KG1 (cell line): ENCODE measurements at places on chromosomes 1 and 21.
A peak's percentile ranks its signal among the peaks of the same experiment; 100 is the strongest.

- no peak for DNase-seq
Measured at GRCh38 chr1:33384040-33384812, 46.7 kb downstream of the PHC2 start.

DNA sequence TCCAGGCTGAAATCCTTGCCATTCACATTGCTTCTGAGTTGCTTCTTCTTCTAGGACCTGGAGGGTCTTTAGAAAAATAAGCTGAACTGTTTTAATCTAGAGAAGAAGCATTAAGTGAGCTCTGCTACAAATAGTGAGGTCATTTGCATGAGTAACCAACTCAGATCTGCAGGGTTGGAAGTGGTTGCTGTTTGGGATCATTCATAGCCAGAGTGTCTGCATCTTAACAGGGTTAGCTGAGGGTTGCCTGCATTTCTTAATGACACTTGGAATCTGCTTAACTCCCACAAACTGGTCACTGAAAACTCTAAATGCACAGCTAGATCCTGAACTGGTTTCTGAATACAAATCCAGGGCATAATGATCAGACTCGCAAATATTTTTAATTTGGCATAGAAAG, 9.9 kb downstream of the CNIH3 start:
- DNase-seq = no peak

DNA sequence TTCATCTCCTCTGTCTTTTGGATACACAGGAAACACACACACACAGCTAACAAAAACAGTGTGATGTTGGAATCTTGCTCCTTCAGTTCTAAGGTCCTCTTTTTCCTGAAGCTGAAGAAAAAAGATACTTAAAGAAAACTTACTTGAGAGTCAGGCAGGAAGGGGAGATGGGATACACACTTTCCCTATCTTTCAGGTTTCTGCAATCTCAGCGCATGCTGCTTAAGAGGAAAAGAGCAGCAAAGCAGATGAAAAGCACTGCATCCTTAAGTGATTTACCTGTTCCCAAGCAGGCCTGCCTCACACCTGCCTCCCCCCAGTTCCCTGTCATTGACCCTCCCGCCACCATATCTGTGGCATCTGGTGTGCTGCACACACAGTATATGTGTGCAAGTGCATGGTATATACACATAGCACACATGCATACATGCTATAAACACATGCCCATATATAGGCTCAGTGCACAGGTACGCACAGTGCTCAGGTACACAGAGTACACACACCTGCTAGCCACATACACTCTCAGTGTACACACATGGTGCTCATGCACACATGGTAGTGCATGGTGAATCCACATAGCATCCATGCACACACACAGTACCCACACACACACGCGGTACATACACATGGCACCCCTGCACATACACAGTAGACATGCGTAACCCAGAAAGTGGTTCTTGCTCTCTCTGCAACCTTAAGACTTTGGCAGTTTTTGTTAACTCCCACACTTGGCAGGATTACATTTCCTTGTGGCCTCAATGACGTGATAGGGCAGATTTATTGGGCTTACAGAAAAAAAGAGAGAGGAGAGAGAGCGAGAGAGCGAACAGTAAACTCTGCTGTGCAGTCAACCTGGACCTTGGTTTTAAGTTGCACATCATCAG, 166.9 kb downstream of the TOMM20 start:
- DNase-seq = peak; percentile 63

- no peak for DNase-seq
Measured at GRCh38 chr1:197374428-197374827, 106.4 kb downstream of the CRB1 start.

DNA sequence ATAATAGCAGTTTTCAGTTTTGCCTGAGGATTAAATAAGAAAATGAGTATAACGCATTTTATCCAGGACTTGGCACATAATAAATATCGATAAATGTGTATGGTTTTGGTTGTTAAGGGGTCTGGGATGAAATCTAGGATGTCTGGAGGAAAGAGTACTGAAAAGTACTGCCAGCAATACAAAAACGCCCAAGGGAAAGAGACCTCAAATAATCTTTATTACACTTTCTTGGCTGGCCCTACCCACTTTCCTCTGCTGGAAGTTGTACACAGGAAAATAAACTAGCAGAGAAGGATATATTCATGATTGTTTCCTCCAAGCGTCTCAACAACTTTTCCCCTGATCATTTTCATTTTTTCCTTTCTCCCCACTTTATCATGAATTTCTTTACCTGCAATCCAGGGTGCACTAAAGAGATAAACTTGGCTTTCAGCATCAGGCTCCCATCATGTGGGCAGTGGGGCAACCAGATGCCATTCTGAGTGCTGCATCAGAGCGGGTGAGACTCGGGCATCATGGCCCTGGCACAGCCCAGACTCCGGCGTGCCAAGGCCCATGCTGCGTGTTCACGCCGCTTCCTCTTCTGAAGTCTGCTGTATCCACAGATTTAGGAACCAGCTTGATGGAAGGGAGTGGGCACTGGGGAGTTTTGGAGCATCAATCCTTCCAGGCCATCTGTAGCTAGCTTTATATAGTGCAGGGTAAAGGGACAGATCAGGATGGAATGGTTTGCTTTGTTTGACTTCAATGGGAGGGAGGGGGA, 35.8 kb upstream of the PLXNA2 start:
- DNase-seq = no peak

- no peak for DNase-seq
Measured at GRCh38 chr1:84856726-84857270, 36.2 kb downstream of the LPAR3 start.

GRCh38 chr21:17527240-17527639, 14.4 kb downstream of the CXADR start:
- no peak for DNase-seq

DNA sequence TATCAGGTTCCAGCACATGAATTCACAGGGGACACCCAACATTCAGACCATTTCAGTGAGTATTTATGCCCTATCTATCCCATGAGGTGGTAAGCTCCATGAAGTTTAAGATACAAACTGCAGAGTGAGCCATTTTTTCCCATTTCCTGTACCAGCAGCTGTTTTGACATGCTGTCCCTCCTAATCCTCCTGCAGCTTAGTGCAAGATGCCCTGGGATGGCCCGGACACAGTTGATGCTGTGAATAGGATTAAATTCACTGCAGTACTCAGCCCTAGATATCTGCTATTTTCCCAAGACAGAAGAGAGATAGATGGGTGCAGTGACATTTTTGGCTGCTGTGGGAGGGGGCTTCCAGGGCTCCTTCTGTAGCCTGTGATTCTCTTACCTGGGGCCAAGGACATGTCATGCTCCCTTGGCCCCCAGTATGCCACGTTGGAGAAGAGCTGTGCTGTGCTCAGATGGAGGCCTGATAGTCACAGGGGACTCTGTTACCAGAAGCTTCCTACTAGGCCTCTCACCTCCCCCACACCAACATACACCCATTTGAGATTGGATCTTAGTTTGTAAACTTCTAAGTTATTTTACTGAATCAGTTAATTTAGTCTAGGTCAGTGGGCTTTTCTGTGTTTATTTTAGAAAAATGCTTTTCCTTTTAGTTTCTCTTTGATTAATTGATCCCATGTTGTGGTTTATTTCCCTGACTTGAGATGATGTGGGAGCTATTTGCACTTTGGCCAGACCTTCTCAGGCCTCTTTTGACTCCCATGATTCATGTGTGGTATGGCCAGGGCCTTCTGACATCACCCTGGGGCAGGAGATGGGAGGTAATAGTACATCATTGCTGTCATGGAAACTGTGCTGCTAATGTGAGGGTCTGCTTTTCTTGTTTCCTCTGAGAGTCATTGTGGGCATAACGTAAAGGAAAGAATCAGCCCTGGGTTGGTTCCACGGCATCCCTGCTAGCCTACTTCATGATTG, 92.6 kb downstream of the ST3GAL3 start:
- no peak for DNase-seq

GRCh38 chr1:89786628-89787214, 34.1 kb upstream of the LRRC8D start:
- DNase-seq = no peak

GRCh38 chr1:91604632-91605031, 104.0 kb downstream of the CDC7 start:
- no peak for DNase-seq

DNA sequence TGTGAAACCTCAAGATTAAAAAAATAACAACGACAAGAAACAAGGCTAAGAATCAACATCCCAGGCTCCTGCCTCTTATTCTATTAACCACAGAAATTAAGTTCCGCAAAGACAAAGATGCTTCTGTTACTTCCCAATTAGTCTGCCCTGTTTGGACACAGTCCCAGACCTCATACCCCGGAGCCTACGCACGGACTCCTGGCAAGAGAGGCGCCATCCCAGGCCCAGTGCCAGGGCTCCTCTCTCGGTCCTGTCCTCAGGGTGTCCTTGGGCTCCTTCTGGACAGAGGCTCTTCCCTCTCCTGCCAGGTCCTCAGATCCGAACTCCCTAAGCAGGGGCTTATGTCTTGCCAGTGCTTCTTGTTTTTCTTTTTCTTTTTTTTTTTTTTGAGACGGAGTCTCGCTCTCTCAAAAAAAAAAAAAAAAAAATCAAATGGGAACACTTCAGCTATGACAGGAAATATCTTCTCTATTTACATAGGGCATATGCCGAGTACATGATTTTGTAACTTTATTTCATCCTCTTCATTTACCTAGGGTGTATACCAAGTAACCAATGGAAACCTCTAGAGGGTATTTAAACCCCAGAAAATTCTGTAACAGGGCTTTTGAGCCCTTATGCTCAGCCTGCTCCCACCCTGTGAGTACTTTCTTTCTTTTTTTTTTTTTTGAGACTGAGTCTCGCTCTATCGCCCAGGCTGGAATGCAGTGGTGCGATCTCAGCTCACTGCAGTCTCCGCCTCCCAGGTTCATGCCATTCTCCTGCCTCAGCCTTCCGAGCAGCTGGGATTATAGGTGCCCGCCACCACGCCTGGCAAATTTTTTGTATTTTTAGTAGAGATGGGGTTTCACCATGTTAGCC, 11.7 kb upstream of the ENO1 start:
- DNase-seq = no peak

- no peak for DNase-seq
Measured at GRCh38 chr1:22133247-22133930, 9.5 kb downstream of the WNT4 start.

GRCh38 chr1:165902565-165902964, 75.2 kb downstream of the UCK2 start:
- no peak for DNase-seq

GRCh38 chr1:55049914-55050278, 10.5 kb downstream of the PCSK9 start:
- DNase-seq = no peak

- DNase-seq = no peak
Measured at GRCh38 chr1:165371588-165372225, 15.2 kb upstream of the LMX1A start.

DNA sequence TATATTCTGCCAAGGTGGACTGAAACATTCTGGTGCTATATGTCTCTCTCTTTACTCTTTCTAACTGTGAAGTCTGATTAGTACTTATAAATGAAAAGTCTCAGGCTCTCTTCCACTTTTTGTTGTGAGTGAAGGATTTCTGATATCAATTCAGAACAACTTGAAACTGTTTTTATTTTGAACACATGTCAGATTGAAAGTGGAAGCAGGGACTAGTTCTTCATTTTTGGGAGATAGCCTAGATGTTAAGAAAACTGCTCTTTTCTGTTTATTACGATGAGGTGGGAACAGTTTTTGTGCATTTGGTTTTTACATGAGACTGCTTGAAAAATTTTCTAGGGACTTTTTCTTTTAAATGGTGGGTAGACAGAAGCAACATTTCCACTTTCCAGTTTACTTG, 14.5 kb upstream of the GBP3 start:
- no peak for DNase-seq

- no peak for DNase-seq
Measured at GRCh38 chr1:61448914-61449313, 276.0 kb downstream of the TM2D1 start.

DNA sequence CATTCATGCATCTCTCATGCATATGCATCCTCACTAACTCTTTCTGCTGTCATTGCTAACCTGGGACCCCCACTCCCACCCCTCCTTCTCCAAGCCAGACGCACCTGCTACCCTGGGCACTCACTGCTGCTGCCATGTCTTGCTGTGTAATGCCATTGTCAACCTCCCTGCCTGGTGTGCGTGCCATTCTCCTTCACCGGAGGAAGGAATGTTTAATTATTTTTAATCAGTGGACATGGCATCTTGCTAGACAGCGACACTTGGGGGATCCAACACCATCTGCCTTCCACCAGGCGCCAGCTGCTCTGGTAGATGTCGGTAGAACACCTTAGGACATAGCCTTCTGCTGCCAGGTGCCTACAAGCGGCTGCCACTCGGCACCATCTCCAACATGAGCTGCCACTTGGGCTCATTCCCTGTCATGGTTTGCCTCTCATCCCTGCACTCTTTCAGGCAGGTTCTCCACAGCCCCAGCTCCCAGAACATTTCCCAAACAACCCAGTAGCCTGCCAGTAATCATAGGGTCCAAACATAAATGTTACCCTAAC, 306.9 kb downstream of the TTLL7 start:
- no peak for DNase-seq

GRCh38 chr1:92698932-92699331, 86.0 kb downstream of the EVI5 start:
- DNase-seq = no peak

- no peak for DNase-seq
Measured at GRCh38 chr1:112030157-112030556, 40.7 kb upstream of the KCND3 start.

DNA sequence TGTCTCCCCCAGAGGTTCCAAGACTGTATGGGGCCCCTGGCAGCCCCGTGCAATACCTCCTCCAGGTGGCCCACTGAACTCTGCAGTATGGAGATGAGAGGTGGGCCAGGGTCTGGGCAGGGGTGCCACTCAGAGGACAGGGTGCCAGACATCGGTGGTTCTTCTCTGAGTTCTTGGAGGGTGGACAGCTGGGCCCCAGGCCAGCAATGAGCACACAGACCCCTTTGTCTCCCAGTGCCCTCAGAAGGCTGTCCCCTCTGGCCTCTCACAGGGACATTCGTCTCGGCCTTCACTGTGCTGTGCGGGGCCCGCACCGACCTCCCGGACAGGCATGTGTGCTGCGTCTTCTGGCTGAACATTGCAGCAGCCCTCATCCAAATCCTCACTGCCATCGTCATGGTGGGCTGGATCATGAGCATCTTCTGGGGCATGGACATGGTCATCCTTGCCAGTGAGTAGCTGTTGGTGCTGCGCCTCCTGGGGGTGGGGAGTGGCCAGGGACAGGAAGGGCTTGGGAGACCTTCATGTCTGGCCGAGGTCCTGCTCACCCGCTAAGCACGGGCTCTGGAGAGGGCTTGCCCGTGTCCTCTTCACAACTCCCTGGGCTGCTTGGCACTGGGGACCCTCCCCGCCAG, 48.1 kb downstream of the STUM start:
- no peak for DNase-seq

DNA sequence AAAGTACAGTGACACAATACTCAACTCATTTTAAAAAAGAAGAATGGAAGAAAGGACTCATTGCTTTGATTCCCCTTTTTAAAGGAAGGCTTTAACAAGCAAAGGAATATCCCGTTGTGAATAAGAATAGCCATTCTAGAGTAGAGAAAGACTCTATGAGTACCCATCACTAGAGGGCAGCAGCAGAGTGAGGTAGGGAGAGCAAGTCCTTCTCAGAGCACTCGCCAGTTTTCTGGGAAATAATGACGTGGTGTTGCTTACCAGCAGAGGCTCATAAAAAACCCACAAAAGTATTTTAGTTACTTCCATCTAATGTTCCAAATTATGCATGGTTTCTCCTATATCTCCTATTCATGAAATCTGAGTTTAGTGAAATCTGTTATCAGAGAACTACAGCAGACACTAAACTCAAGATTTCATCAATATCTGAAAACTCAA, 74.6 kb downstream of the USP24 start:
- DNase-seq = peak; percentile 42
